ENCODE measurements at places on chromosomes 2 and 18.

DNA sequence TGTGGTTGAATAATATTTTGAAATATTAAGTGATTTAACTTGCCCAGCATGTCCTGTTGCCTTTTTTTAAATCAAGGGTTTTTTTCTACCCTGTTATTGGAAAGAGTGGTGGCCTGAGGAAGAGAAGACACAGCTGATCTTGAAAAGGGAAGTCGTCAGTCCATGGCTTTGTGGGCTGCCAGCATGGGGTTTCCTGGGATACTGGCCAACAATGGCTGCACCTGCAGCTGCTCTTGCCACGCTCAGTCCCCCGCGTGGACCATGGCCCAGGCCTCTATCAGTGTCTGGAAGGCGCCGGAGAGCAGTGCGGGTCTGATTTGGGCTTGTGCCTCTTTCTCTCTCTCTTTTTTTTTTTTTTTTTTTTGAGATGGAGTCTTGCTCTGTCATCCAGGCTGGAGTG lies 99.3 kb downstream of the ASB1 start:
- no peak for DNase-seq

DNA sequence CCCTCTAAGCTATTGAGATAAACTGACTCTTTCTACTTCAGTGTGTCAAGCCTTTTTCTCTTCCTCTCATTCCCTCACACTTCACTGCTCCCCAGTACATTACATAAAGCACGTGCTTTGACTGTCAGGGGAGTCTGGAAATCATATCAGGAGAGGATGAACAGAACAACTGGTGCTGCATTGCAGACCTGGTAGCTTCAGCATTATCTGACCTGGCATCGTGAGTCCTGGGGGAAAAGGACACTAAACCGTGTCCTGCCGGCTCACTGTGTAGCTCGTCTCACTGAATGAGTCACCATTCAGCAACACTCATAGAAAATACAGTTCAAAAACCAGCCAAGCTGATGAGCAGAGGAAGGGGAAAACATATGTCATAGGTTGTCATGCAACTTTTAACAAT lies 108.5 kb upstream of the UNC80 start:
- no peak for DNase-seq

- no peak for DNase-seq
Observed at GRCh38 chr2:205768341-205768740, 86.0 kb downstream of the NRP2 start.

GRCh38 chr2:74028741-74029140 lies 44.0 kb downstream of the TET3 start:
- no peak for DNase-seq

GRCh38 chr2:226793646-226794045 lies 6.0 kb downstream of the IRS1 start:
- DNase-seq: no peak

- no peak for DNase-seq
Observed at GRCh38 chr2:28058791-28059190, 168.3 kb downstream of the BABAM2 start.

- no peak for DNase-seq
Observed at GRCh38 chr18:58659691-58660090, 11.6 kb upstream of the MALT1 start.

DNA sequence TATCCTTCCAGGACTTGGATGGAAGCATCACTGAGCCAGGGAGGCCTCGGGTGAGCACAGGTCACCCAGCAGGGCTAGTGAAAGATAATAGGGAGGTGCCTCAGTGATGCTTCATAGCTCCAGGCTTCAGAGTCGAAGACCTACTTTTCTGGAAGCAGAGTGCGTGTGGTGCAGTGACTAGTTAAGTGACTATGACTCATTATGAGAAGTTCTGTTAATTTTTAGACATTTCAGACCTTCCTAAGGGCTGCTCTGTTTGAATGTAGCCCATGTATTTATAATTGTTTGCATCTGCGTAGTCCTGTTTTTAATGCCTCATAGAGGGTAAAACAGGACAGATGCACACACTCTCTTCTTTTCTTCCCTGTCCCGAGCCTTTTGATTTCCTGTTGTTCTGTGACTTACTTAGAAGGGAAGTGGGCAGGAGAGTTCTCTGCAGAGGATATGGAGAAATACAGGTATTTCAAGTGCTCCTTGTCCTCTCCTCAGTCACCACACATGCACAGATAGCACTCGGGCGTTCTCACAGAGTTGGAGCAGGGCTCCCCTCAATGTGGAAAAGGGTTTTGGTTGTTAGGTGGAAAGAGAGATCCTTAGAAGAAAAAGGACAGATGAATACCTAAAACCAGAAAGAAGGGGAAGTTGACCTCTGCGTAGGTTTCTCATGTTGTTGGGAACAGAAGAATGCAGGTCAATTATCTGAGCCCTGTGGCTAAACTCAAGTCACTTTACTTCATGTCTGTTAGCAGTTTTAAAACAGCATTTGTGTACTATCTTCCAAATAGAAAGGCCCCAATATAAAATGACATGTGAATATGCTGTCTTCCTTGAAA lies 34.7 kb downstream of the RALB start:
- no peak for DNase-seq

DNA sequence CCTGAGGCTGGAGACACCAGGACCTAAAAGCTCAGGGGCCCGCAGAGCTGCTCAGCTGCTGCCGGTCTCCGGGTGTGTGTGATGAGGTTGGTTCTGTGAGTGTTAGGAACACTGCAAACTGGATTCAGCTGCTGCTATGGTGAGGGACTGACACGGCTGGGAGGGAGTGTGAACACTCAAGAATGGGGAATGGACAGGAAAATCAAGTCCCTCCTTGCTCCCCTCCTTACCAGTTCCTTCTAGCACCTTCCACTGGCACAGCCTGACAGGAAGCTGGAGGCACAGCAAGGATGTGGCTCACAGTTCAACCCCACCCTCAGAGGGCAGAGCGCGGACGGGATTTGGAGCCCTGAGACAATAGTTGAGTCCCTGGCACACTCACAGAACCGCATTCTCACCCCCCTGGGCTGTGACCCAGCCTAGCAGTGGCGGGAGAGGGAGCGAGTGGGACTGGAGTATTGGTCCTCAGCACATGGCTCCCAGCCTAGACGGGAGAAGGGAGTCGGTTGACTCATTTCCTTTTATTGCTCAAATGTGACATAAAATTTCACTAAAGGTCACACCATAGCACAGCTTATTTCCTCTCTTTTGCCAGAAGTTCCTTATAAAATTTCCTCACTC lies 42.5 kb downstream of the LRRC30 start:
- DNase-seq: no peak

DNA sequence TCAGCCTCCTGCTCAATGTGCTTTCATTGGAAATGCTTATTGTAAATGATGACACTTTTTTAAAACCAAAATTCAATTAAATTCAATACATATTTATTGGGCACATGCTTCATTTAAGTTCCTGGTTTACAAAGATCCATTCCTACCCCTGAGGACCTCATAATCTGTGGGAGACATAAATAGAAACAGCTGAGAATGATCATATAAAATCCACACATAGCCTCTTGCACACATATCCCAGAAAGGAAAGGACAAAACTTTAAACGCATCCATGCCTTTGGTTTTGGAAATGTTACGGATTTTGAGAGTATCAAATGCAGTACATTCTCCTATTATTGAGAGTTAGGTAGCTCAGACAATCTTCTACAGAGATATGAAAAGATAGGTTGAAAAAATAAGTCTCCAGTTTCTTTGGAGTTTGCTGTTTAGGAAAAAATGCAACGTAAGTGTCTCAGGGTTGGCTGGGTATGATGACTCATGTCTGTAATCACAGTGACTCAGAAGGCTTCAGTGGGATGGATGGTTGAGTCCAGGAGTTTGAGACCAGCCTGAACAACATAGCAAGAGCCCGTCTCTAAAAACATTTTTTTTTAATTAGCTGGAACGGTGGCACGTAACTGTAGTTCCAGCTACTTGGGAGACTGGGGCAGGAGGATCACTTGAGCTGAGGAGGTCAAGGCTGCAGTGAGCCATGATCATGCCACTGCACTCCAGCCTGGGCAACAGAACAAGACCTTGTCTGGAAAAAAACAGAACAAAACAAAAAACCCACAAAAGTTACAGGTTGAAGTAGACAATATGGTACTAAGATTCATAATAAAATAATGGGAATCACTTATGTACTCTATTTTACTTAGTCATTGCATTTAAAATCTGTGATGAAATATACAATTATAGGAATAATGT lies 3.9 kb upstream of the PRELID3A start:
- DNase-seq: no peak

DNA sequence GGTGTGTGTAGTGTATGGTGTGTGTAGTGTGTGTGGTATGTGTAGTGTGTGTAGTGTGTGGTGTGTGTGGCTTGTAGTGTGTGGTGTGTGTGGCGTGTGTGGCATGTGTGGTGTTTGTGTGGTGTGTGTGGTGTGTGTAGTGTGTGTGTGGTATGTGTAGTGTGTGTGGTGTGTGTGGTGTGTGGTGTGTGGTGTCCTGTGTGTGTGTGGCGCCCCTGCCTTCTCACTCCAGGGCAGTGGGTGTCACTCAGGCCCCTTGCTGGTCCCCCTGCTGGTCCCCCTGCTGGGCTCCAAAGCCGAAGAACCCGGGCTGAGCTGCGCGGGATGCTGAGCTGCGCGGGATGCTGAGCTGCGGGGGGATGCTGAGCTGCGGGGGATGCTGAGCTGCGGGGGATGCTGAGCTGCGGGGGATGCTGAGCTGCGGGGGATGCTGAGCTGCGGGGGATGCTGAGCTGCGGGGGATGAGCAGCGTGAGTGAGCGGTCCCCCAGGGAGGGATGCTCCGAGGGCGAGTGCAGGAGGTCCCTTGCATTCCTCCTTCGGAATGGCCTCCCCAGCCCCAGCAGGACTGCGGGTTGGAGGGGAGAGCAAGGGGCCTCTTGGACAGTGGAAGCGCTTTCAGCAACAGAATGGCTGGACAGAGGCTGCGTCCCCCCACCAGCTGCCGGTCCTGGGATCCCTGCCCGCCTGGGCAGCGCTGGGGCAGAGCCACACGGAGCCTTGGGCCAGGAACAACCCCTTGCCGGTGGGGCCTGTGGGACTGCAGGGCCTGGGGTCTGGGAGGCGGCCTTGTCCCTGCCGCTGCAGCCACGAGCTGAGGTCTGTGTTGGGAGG lies 3.4 kb upstream of the RTP5 start:
- DNase-seq: no peak

- DNase-seq: no peak
Observed at GRCh38 chr2:118671701-118672454, 175.6 kb downstream of the EN1 start.

DNA sequence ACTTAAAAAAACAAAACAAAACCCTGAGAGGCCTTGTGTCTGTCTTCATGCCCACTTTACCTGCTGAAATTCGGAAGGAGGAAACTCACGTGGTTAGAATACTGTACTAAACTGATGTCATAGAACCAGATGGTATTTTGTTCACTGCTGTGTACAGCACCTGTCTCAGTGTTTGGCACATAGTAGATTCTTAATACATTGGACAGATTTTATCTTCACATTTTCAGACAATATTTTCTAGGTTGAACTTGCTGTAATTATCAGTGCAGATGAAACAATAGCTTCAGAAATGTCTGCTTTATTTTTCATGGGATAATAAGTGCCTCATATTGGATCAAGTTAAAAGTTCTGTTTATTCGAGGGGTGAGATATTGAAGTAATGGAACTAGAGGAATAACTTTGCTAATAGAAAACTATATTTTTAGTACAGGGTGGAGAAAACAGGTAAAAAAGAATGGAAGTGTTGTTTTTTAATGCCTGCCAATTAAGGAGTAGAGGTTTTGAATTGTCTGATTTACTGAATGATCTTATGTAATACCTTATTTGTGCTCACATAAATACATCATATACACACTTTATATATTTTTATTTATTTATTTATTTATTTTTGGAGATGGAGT lies 23.7 kb downstream of the DDX1 start:
- no peak for DNase-seq

DNA sequence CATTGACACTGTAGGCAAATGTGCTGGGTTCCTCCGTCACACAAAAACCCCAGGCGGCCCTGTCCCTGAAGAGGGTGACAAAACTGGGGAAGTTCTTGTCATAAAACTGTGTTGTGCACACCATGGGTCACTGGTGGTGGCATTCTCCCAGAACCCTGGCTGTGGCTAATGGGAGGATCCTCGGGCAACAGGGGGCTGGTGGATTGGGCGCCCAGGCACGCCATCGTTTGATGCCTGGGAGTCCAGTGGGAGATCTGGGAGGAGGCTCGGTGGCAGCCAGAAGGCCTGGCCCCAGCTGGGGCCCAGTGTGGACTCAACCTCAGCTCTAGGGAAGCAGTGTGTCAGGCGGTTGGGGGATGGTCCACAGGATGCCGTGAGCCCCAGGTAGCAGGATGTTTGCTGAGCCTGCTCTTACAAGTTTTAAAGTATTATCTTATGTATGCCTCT lies 140.7 kb downstream of the ACOXL start:
- no peak for DNase-seq

DNA sequence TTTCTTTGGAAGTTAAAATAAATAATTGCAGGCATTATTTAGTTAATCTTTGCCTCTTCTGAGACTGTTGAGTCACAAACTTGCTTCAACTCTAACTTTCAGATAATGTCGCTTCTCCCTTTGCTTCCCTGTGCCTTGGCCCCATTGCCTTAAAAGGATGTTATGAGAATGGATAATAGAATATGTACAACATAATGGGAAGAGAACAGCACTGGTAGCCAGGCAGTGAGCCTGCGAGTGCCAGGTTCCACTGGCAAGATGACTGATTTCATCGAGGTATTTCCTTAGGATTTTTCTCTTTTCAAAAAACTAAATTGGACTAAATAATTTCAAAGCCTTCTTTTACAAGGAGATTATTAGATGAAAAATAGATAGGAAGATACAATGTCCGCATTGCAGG lies 420.9 kb downstream of the TGIF1 start:
- DNase-seq: no peak

GRCh38 chr18:59062643-59063006 lies 77.1 kb upstream of the SEC11C start:
- no peak for DNase-seq

DNA sequence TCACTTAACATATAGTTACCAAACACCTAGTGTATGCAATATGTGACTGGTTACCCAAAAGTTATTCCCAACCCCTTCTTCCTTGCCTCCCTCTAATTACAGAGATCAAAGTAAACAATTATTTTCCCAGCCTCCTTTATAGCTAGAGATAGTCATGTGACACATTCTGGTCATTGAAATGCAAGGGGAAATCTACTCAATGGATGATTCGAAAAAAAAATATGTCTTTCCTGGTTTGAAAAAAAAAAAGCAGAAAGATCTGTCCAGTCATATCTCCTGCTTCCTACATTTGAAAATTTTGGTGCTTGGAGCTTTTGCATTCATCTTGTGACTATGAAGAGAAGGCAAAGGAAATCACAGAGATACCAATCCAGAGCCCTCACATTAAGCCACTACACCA lies 27.6 kb upstream of the UGP2 start:
- no peak for DNase-seq

DNA sequence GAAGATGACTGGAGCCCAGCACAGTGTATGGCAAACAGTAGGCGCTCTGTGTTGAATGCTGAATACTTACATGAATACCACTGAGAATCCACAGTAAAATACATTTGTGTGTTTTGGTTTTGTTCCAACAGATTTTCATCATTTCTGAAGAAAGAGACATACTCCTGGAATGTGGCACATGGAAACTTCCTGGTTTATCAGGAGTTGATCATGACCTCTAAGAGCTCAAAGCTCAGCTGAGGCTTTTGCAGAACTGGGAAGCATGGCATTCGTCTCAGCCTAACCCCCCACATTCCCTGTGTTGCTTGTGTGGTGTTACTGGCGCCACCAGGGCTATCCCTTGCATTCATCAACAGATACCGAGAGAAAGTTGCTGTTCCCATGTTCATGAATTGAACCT lies 316.9 kb upstream of the REV1 start:
- no peak for DNase-seq
